T-helper 2 cell treated with Interferon-gamma antibody and Interleukin-4, amounts not matched to agents 5 μg/mL and 100 μg/mL, for 36 hours (primary cell): ENCODE measurements at places on chromosomes 4 and X.
A peak's percentile ranks its signal among the peaks of the same experiment; 100 is the strongest.

GRCh38 chrX:119734897-119735339 is 23.5 kb upstream of the SOWAHD start:
- DNase-seq, result no peak

DNA sequence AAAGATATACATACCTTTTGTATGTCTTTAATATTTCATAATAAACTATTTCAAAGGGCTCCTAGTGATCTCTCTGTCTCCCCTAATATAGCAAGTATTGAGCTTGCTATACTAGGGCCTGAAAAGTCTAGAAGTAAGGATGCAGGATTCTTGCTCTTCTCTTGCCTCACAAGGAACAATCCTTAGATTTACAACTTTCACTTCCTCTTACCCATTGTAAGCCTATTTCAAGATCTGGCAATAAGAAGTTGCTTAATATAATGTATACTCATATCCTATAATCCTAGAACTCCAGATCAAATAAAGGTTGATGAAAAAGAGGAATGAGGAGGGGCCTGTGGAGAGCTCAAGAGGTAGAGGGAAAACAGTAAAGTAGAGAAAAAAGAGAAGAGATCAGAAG is 40.8 kb upstream of the CHRDL1 start:
- no peak for DNase-seq

GRCh38 chr4:182228991-182229577 is 14.1 kb upstream of the TENM3 start:
- no peak for DNase-seq

DNA sequence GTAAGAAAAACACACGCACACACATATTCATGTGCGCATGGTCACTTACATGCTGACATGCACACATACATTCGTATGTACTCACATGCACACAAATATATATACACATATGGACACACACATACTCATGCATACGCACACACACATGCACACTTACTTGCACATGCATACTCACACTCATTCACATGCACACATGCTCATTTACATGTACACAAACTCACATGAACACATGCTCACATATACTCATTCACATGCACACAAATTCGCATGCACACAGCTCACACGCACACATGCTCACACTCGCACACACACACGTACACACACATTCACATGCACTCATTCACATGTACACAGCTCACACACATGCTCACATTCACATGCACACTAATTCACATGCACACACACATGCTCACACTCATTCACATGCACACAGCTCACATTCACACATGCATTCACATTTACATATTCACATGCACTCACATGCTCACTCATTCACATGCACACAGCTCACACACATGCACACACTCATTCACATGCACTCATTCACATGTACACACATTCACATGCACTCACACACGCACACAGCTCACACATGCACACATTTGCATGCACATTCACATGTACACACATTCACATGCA is 276.1 kb downstream of the DHRSX start:
- DNase-seq, result no peak

- DNase-seq, result no peak
Measured at GRCh38 chrX:72002875-72003274, 92.2 kb downstream of the NHSL2 start.

DNA sequence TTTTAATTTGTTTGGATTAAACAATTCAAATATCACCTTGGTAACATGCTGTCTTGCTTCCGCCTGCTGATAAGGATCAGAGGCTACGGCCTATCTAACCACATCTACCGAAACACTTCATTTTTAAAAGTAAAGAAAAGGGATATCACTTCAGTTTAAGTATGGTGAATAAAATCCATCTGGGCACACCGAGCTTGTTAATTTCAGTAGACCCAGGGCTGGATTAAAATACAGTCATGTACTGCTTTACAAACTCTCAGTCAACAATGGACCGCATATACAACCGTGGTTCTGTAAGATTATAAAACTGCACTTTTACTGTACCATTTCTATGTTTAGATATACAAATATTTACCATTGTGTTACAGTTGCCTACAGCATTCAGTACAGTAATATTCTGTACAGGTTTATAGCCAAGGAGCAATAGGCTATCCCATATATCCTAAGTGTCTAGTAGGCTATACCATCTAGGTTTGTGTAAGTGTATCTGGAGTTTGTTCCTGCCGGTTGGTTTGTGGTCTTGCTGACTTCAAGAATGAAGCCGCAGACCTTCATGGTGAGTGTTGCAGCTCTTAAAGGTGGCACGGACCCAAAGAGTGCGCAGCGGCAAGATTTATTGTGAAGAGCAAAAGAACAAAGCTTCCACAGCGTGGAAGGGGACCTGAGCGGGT is 40.0 kb downstream of the SEPTIN11 start:
- peak; percentile 48 for DNase-seq

DNA sequence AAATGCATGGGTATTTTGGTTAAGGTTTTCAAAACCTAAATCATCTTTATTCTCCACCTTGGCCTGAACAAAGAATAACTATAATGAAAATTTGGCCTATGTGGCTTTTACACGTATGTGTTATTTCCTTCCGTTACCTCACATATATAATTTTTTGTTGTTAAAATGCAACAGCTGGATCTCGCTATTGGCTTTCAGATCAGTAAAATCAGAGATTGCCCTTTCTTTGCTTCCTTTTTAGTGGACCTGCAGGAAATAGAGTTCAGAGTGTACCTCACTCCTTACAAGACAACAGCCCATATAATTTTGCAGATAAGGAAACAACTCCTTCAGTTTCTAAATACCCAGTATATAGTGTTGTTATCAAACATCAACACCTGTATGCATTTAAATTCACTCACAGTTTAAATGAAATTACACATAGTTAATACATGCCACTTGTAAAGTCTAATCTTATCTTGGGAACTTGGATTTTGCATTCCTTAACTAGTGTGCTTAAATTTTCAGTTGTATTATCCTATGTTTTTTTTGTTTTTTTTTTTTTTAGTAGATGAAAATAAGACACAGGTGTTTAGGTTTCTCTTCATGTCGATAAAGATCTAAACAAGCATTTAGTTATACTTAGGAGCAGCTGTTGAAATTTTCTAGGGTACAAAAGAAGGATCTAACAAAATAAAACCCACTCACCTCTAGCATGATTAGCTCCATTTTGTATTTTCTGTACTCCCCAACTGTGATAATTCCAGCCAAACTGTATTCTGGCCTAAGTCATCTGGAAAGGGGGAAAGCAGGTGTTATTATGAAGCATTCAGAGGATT is 96.2 kb upstream of the SPRY1 start:
- DNase-seq, result no peak

GRCh38 chrX:36214924-36215323 is 295.4 kb downstream of the CFAP47 start:
- DNase-seq, result no peak

GRCh38 chr4:139525414-139525813 is 30.6 kb downstream of the SETD7 start:
- DNase-seq, result no peak

DNA sequence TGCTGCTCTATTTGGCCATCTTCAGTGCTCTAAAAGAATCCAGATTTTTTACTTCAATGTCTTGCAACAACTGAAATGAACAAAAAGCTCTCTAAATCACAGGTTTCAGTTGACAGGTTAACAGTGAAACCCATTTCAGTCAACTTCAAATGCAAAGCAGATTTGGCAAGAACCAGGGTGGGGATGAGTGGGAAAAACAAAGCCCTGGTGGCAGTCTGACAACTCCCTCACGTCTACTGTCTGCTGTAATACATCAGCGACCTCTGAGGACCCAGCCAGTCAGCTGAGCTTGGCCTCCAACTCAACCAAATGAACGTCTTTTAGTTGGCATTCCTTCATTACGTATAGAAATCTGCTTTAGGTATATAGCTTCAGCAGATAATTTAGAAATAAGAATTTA is 95.8 kb downstream of the COL25A1 start:
- no peak for DNase-seq

DNA sequence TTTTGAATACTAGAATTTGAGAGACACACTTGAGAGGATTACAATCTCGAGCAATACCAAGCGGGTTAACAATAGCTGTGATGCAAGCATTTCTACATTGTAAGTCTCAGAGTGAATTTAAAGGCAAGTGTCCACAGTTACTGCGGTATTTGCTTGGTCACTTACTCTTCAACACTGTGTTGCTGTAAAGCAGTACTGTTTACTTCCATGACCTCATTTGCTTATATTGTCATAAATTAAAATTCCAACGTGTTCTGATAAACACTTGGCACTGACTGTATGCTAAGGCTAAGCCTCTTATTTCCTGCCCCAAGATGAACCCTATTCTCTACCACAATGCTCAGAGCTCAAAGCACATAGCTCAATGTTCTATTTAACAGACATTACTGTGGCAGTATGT is 11.1 kb downstream of the EXOC1L start:
- DNase-seq, result no peak

GRCh38 chrX:119646515-119646914 is 40.3 kb upstream of the NKRF start:
- no peak for DNase-seq

- DNase-seq, result no peak
Measured at GRCh38 chr4:8722556-8722955, 130.0 kb downstream of the CPZ start.

GRCh38 chrX:23435108-23435507 is 100.5 kb downstream of the PTCHD1 start:
- DNase-seq, result no peak

DNA sequence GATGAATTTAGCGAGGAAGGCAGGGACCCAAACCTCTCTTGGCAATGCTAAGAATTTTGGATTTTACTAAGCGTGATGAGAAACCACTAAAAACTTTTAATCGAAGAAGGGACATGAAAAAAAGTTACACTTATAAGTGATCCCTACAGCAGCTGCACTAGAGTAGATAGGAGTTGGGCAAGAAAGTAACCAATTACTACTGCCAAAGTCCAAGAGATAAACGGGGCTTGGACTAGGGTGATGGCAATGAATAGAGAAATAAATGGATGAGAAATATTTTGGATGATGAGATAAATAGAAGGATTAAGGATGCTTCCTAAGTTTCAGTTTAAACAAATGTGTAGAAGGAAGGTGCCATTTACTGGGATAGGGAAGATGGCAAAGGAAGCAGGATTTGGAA is 6.3 kb upstream of the FNIP2 start:
- DNase-seq, result no peak

GRCh38 chr4:159216834-159217233 is 114.0 kb downstream of the RAPGEF2 start:
- no peak for DNase-seq

- no peak for DNase-seq
Measured at GRCh38 chrX:11429538-11430085, 136.4 kb downstream of the AMELX start.

DNA sequence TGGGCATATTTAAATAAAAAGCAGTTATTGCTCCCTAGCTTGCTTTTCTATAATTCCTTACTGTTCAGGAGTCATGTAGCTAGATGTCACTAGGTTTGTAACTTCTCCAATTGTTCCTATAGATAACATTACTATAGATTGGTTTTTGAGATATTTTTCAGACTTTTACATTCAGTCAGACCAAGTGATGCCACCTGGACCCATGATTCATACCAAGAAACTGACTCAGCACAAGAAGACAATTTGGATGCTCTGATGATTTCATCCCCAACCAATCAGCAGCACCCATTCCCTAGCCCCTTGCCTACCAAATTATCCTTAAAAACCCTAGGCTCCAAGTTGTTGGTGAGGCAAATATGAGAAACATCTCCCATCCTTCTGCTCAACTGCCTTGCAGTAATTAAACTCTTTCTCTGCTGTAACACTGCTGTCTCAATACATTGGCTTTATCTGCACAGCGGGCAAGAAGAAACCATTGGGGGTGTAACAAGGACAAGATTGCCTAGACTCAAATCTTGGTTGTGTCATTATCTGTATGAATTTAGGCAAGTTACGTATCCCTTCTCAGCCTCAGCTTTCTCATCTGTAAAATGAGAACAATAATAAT is 11.8 kb upstream of the NEIL3 start:
- DNase-seq, result no peak

GRCh38 chrX:139877710-139878414 is 55.0 kb downstream of the ATP11C start:
- no peak for DNase-seq

DNA sequence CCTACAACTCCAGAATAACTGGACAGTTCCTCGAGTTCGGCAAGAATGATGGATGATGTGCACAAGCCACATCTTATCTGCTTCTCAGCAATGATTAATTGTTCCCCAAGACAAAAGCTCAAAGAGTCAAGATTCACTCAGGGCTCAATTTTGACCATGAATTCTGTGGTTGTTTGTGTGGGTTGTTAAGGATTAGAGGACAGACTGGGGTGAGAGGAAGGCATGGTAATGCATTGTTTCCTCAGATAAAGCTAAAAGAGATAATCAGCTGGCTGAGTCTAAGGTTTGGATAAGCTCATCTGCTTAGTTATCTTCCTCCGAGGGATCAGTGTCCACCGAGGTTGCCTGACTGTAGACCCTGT is 161.0 kb downstream of the CPEB2 start:
- DNase-seq, result no peak

DNA sequence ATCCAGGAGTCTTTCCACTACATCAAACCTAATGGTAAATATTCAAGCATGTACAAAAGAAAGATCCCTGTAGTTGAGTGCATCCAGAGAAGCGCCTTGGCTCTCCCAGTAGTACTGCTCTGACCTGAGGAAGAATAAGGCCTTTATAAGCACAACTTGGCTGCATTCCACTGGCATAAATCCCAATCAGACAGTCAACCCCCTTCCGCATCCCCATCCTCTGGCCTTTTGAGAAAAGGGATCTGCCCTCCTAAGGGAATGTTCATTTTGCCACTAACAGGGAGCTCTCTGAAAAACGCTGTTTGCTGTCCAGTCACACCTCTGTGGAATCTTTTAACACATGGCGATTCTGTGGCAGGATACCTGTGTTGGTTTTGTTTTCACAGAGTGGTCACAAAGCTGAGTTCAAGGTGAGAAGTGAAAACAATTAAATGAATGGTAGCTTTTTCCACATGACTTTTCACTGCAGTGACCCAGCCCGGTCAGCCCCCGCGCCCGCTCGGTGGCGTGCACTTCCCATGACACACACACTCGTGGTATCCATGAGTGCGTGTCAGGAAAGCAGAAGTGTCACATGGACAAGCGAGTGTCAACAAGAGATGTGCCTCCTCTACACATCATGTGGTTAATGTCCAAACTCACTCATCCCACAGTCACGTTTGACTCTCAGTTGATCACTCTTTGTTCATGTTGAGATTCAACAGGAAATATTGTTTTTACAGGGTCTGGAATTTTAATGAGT is 112.2 kb upstream of the ENPP6 start:
- peak; percentile 32 for DNase-seq

- no peak for DNase-seq
Measured at GRCh38 chr4:52884994-52885393, 22.9 kb downstream of the RASL11B start.

- DNase-seq, result no peak
Measured at GRCh38 chr4:122692641-122693520, 39.6 kb upstream of the BBS12 start.

- no peak for DNase-seq
Measured at GRCh38 chr4:42673082-42673425, 16.1 kb upstream of the ATP8A1 start.

- no peak for DNase-seq
Measured at GRCh38 chr4:113073451-113074005, 24.1 kb downstream of the ANK2 start.

GRCh38 chr4:90127706-90128345 is 632 bp downstream of the CCSER1 start:
- no peak for DNase-seq
